ENCODE measurements at places on chromosomes 4 and X.
A peak's percentile ranks its signal among the peaks of the same experiment; 100 is the strongest.

DNA sequence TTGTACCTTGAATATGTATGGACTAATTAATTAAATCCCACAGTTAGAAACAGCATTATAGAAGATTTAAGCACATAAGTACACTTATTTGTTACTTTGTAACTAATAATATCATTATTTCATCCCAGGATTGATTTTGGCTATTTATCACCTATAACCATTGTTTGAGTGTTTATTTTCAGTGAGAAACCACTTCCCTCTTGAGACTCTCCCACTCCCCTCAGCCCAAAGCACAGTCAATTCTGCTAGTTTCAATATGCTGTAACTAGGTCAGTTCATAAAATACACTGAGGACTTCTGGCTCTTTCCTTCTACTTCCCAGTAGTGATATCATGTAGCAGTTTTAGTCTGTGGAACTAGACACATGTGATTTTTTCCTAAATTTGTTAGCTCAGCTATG is 16.3 kb downstream of the OFD1 start:
- DNase-seq: no peak

DNA sequence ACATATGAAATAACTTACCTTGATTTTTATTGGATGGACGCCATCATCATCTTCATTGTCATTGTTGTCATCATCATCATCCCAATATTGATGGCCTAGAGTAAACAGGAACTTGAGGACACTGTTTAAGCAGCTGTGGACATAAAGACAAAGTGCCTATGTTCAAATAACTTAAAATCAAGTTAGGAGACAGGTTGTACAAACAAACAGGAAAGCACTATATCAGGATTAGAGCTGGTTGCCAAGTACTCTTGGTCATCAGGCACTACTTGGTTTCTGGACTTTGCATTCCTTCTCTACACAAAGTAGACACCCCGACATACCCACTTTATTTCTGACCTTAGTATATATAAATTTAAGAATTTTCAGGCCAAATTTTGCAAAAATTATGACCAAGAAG is 608.6 kb downstream of the KLHL13 start:
- DNase-seq: no peak

DNA sequence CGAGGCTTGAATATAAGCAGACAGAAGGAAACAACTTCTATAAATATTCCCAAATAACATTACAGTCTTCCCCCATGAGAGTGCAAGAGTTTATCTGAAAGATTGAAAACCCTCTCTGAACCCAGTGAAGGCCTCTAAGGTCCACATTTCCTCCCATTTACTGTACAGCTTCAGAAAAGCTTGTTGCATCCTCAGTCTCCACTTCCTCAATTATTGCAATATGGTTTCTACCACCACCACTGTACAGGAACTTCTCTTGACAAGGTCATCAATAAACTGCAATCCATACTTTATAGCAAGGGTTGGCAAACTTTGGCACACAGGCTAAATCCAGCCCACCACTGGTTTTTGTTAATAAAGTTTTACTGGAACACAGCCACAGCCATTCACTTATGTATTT is 239.0 kb downstream of the THOC2 start:
- DNase-seq: no peak

DNA sequence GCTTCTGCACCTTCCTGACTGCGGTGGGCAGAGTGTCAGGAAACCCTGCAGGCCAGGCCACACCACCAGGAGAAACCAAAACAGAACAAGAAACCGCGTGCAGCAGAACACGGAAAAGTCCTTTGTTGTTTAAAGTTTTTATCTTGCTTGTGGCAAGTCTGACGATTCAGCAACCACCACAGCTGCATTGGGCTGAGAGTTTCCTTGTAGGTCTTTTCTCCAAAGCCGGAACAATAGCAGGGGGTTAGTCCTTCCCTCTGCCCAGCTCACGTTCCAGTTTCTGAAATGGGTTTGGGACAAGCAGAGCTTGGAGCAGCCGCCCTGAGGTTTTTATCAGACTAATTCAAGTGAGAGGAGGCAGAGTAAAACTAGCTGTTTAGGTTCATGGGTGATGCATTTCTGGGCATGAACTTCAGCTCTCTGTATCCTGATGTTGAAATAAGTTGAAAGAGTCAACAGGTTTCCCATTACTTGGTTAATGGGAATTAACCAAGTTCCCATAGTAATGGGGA is 216.9 kb downstream of the PTTG2 start:
- DNase-seq: no peak

DNA sequence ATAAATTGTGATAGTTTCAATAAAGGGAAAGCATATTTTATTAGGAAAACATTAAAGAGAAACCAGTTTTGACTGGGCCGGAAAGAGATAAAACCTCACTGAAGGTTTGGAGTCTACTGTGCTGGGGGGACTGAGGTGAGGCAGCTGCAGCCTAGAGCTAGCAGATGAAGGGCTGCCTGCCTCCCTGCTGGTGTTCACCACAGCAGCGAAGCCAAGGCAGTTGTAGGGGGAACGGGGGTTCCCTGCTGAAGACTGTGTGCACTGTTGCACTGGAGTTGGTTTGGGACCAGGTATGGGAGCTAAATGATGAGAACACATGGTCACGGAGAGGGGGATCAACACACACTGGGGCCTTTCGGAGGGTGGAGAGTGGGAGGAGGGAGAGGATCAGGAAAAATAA is 546.5 kb upstream of the SMIM31 start:
- DNase-seq: no peak

GRCh38 chr4:168679819-168680218 is 183.0 kb downstream of the PALLD start:
- DNase-seq: no peak

- DNase-seq: peak; percentile 69
Measured at GRCh38 chrX:65196758-65197360, 220.6 kb upstream of the ZC4H2 start.

DNA sequence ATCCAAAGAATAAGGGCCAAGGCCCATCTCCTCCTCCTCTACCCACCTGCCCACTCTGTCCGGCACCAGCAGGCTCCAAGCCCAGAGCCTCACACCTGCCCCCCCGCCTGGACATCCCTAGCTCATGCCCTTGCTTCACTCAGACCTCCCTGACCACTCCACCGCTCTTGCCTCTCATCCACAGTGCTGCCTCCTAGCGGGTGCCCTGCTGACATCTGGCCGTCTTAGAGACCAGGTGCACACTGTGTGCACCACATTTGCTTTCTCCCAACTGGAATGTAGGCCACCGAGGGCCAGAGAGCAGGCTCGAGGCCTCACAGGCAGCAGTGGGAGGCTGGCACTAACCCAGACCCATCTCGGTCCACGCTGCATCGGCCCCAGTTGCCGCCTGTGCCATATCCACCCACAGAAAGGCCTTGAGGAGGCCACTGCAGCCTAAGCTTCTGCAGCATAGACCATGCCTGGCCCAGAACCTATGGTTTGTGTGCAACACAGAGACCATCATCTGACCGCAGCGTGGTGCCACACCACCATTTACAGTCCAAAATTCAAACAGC is 13.5 kb downstream of the LETM1 start:
- DNase-seq: peak; percentile 33

GRCh38 chr4:19961091-19961490 is 290.6 kb upstream of the SLIT2 start:
- no peak for DNase-seq

GRCh38 chrX:94401426-94401825 is 727.4 kb downstream of the FAM133A start:
- no peak for DNase-seq

DNA sequence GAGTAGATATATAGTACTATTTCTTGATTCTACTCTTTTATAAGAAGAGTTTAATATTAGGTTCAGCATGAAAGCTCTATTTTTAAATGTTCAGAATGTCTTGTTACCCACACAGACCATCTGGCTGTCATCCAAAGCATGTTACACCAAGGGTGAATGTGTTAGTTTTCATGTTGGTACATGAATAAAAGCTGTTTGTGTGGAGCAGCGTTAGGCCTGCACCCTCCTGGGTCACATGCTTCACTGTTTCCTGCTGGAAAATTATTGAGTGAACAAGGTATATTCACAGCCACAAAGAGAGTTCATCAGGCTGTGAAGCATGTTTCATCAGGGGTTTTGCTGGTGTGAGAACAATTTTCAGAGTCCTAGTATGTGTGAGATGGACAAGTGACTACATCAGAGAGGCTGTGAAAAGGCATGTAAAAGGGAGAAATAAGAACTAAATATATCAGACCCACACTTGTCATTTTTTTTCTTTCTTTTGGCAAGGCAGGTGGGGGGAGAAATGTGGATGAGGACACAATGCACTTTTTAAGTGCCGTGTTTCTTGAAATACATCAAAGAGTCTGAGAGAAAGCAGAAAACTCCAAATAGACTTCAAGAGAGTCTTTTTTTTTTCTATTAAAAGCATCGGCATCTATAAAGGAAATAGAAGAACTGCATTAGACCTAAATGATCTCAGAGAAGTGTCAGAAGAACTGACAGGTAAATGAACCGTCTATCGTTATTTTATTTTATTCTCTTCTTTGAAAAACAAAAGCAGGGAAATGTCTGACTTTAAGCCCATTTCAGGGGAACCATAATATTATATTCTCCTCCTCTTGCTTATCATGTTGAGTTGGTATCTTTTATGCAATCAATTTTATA is 2429.7 kb downstream of the PCDH7 start:
- no peak for DNase-seq

- no peak for DNase-seq
Measured at GRCh38 chr4:87406462-87406861, 15.5 kb upstream of the HSD17B11 start.

GRCh38 chrX:153739754-153740486 is 15.3 kb downstream of the ABCD1 start:
- no peak for DNase-seq

GRCh38 chr4:177118596-177118995 is 191.1 kb upstream of the NEIL3 start:
- no peak for DNase-seq

GRCh38 chr4:10571909-10572308 is 112.7 kb downstream of the CLNK start:
- no peak for DNase-seq

GRCh38 chrX:41045960-41046567 is 39.2 kb upstream of the USP9X start:
- DNase-seq: no peak

DNA sequence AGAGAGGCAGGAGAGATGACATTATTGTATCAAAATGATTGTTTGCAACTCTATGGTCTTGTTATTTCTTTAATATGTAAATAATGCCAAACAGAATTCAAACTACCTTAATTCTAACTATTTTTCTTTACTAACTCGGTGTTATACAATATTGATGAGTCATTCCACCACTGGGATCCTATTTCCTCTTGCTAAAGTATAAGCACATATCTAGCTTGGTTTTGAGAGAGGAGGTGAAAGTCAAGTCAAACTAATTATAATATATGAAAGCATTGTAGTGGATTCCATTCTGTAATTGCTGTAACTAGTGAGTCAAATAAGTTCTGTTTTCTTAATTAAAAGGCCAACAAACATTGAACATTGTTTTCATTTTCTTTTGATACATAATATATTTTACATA is 837.6 kb downstream of the PDHA2 start:
- no peak for DNase-seq

GRCh38 chr4:3257556-3258482 is 8.9 kb downstream of the MSANTD1 start:
- DNase-seq: peak; percentile 14
